ENCODE measurements at places on chromosomes 5 and 9.

DNA sequence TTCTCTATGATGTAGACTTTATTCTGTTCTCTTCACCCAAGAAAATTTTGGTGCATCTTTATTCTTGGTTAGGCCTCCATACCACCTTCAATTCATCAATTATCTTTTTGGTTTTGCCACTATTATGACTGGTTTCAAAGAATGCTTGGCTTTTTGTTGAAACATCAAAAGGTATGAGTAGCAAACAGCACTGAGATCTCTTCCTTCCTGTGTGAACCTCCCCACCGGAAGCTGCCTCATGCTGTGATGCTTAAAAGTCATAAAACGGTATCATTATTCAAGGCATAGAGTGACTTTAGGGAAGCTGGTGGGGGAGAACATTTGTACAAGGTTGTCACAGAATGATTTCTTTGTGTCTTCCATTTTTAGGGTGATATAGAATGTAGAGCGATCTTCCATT, 70.6 kb downstream of the IQGAP2 start:
- H3K4me3 ChIP-seq: no peak overlapping the region
- no peak for DNase-seq
- peaks cover 17% of the 10 kb centered on the region for H3K4me1 ChIP-seq
- no peaks in the 10 kb centered on the region for H3K27me3 ChIP-seq
- H3K27ac ChIP-seq: no peak overlapping the region
- H3K36me3 ChIP-seq: peaks cover 13% of the 10 kb centered on the region

- H3K4me1 ChIP-seq: peaks cover 3% of the 10 kb centered on the region
- no peak overlapping the region for H3K27ac ChIP-seq
- no peaks in the 10 kb centered on the region for H3K27me3 ChIP-seq
- no peak for DNase-seq
- no peak overlapping the region for H3K4me3 ChIP-seq
Observed at GRCh38 chr9:21506626-21507482, 24.7 kb upstream of the IFNE start.

DNA sequence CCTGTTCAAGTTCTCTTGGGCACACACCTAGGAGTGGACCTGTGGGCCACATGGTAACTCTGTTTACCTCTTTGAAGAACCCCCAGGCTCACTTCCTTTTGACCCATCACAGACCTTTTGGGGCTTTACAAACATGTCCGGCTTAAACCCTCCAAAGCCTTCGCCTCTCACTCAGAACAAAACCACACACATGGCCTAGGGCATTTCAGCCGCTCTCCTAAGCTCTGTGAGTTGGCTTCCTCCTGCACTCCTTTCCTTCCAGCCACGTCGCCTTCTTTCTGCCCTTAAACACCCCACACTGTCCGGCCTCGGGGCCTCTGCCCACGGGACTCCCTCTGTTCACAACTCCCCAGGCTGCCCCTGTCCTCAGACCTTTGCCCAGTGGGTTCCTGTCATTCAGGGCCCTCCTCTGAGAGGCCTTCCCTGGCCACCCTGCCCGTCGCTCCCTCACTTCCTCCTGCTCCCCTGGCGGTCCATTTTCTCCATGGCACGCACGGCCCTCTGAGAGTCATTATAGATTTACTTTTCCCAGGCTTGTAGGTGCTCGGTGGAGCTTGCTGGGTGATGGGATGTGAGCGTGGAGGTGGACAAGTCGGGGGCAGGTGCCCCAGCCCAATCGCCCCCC, 1.9 kb downstream of the DOK3 start:
- H3K4me3 ChIP-seq: no peak overlapping the region
- DNase-seq: no peak
- peaks cover 43% of the 10 kb centered on the region for H3K36me3 ChIP-seq
- no peak overlapping the region for H3K27ac ChIP-seq
- H3K27me3 ChIP-seq: no peaks in the 10 kb centered on the region

DNA sequence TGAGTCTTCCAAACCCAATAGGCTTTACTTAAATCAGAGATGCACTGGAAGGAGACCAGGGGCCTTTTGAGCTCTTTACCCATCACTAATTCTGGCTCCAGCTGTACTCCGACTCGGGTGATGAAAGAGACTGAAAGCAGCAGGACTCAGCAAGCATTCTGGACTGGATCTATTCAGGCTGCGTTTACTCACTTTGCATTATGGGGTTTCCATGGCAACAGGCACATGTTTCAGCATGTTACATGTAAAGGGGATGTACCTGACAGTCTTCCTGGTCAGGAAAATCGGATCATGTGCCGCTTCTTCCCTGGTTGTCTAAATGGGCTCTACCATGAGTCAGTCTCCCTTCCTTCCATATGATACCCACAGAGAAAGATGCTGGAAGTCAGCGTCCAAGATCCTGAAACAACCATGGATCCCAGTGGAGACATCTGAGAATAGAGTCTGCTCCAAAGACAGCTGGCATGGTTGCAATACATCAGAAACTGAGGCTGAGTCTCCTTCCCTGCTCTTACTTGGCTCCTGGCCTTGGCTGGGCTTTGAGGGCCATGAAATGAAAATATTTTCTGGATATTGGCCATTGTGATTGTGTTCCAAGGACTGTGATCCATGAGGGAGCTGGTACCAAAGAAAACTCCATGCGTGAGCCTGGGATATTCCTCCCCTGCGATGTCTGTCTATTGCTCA, 102.5 kb upstream of the TNC start:
- no peak overlapping the region for H3K4me3 ChIP-seq
- H3K27ac ChIP-seq: no peak overlapping the region
- H3K27me3 ChIP-seq: no peaks in the 10 kb centered on the region
- no peaks in the 10 kb centered on the region for H3K36me3 ChIP-seq
- DNase-seq: no peak

DNA sequence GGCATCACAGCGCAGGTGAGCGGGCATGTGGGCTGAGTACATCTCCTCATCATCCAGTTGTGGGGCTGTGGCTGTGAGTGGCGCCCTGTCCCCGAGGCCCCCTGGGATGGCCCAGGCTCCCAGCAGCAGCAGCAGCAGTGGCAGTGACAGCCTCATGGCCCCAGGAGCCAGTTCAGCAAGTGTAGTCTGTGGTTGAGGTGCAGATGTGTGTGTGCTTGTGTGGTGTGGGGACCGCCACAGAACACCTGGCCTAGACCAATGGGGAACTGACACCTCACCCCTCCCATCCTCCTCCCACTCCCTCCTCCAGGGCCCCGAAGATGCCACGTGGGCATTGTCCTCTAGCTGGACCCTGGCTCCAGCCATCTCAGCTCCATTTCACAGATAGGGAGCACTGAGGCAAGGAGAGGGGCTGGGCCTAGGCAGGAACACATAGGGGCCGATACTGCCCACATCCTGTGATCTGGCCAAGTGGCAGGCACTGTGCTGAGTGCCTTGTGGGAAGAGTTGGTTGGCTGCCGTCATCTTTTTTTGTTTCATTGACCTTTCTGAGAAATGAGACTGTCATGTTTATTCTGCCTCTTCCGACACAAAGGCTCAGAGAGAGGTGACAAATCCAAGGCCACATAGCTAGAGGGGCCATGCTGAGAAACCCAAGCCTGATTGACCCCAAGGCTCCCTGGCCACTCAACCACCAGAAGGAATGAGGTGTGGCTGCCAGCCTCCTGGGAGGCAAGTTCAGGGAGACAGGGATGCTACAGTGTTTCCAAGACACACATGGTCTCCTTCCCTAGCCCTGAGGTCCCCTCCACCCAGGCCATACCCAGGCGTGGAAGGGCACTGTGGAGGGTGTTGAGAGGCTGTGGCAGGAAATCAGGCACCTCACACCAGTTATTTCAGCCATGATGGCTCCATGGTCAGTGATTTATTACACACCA, at the start of gene MZB1:
Gene MZB1, minus strand, starts transcription at position 213 of the 938 bp plus-strand sequence. Its CDS starts 57 bp downstream, at position 156.
- no peak within 1 kb of the TSS for H3K27ac ChIP-seq

DNA sequence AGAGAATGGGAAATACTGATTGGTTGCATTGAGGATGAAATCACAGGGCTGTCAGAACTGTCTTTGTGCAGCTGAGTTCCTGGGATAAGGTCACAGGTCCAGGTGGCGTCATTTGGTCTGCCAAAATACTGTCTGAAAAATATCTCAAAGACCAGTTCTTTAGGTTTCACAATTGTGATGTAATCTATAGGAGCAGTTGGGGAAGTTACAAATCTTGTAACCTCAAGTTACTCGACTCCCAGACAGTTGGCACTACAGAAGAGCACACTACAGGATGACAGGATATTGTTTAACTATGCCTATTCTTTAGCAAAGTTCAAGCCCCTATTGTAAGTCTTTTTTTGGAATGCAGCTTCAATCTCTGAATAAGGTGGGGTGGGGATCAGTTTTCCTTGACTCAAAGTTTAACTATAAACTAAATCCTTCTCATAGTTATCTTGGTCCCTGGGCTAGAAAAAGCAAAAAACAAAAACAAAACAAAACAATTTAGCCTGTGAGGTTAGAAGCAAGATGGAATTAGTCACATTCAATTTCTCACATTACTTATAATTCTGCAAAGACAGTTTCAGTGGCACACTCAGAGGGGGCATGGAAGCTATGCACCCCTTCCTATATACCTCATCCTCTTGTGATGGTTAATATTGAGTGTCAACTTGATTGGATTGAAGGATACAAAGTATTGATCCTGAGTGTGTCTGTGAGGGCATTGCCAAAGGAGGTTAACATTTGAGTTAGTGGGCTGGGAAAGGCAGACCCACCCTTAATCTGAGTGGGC, 276.0 kb downstream of the AUH start:
- H3K27ac ChIP-seq: no peak overlapping the region
- no peaks in the 10 kb centered on the region for H3K27me3 ChIP-seq
- DNase-seq: no peak
- no peak overlapping the region for H3K4me3 ChIP-seq
- H3K4me1 ChIP-seq: peaks cover 2% of the 10 kb centered on the region

DNA sequence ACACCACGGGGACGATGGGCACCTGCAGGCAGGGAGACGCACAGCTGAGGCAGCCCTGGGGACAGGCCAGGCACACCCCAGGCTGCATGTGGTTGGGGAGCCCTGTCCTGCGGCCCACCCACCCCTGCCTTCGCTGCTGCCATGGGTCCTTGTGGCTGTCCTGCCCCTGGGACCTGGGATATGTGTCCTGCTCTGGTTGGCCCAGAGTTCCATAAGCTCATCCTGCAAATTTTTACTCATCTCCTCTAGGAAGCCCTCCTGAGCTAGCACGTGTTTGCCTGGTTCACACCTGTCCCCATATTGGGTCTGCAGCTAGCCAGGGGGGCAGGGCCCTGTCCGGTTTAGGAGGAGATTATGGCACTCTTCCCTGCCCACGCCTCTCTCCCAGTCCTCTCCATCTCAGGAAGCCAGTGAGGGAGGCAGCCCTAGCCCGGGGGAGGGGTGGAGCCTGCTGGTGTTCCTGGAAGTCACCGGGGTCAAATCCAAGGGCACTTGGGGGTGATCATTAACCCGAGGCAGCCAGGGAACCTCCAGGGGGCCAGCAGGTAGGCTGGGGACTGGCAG, 12.2 kb downstream of the EGFL7 start:
- no peaks in the 10 kb centered on the region for H3K27me3 ChIP-seq
- H3K4me3 ChIP-seq: no peak overlapping the region
- H3K4me1 ChIP-seq: no peaks in the 10 kb centered on the region
- DNase-seq: no peak

DNA sequence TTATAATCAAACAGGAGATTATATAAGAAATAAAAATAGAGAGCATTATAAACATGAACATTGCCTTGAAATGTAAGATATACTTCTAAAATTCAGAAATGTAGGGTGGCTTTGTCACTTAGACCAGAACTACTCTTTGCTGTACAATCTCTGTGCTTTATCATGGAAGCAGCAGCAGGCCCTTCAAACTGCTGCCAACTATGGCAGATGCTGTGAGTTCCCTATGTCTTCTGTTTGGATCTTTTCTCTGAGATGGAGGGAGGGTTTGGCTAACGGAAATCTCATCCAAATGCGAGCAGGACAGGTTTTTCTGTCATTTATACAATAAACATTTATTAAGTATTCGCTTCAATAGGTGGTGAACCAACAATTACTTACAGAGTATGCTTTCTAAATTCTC, 34.8 kb upstream of the RICTOR start:
- no peaks in the 10 kb centered on the region for H3K27me3 ChIP-seq
- no peaks in the 10 kb centered on the region for H3K4me1 ChIP-seq
- no peaks in the 10 kb centered on the region for H3K36me3 ChIP-seq

- H3K36me3 ChIP-seq: peaks cover 27% of the 10 kb centered on the region
- H3K4me1 ChIP-seq: no peaks in the 10 kb centered on the region
- peak overlapping the region; percentile 84 for H3K4me3 ChIP-seq
- no peak overlapping the region for H3K27ac ChIP-seq
Observed at GRCh38 chr9:137255448-137256114, 454 bp downstream of the NELFB start.

- H3K36me3 ChIP-seq: no peaks in the 10 kb centered on the region
- H3K4me1 ChIP-seq: no peaks in the 10 kb centered on the region
- H3K27me3 ChIP-seq: no peaks in the 10 kb centered on the region
- no peak overlapping the region for H3K27ac ChIP-seq
Observed at GRCh38 chr5:35098214-35098613, 50.5 kb upstream of the AGXT2 start.

GRCh38 chr9:12863618-12864017, 88.8 kb downstream of the LURAP1L start:
- H3K27ac ChIP-seq: no peak overlapping the region
- DNase-seq: no peak
- H3K4me1 ChIP-seq: no peaks in the 10 kb centered on the region
- no peaks in the 10 kb centered on the region for H3K36me3 ChIP-seq
- no peaks in the 10 kb centered on the region for H3K27me3 ChIP-seq
- no peak overlapping the region for H3K4me3 ChIP-seq

- H3K4me3 ChIP-seq: no peak overlapping the region
- H3K36me3 ChIP-seq: no peaks in the 10 kb centered on the region
Observed at GRCh38 chr5:15691521-15691920, 191.5 kb downstream of the FBXL7 start.

DNA sequence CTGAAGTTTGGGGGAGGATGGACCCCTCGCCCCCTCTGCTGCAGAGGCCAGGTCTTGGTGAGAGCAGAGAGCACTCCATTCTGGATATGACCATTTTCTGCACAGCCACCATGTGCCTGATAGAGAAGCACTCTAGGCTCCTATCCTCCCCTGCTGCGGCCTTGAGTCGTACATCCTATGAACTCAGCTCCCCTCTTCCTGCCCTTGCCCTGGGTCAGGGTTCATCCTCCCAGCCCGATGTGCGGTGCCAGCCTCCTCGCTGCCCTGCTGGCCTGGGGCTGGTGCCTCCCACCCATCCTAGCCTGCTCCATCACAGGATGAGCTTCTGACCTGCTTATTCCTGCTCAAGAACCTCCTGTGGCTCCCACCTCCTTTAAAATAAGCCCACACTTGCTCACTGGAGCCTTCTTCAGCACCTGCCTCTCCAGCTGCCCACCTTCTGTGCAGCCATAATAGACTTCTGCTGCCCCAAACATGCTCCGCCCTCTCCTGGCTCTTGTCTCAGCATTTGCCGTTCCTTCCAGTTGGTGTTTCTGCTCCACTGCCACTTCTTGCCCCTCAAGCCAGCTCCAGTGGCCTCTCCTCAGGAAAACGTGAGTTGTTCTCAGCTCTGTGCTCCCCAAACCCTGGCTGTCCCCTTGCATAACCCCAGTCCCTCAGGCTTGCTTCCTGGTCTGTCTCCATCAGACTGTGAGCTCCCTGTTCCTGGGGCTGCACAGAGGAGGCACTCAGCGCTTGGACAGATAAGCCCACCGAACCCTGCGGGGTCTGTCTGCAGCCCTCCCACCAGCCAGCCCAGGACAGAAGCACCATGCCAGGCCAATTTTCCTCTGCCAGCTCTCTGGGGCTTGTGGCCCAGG, 22.3 kb upstream of the TTLL11 start:
- H3K27me3 ChIP-seq: no peaks in the 10 kb centered on the region
- no peaks in the 10 kb centered on the region for H3K36me3 ChIP-seq
- no peak overlapping the region for H3K4me3 ChIP-seq
- no peak overlapping the region for H3K27ac ChIP-seq

Measured in H9 (cell line).